Fibroblast of skin of abdomen (primary cell): ENCODE measurements at places on chromosomes 5 and 9.
A peak's percentile ranks its signal among the peaks of the same experiment; 100 is the strongest.

DNA sequence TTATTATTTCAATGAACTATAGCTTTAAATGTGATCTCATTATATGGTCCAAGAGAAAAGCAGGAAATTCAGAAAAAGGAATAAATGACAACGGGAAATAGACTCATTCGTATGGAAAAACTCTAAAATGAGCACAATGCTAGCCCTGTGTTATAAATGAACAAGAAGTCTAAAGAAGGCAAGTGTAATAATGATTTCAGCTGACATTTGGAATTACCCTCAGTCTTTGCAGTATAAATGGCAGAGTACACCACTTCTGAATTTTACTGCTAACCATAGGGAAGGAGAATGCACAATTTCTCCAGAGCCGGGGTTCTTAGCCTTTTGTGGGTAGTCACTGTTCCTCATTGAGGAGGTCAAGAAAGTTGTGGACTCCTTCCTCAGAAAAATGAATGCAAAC, 93.1 kb downstream of the ANKRD55 start:
- DNase-seq, result no peak

GRCh38 chr5:378301-378891, 56.9 kb downstream of the AHRR start:
- DNase-seq, result peak; percentile 68

GRCh38 chr9:121738968-121739367, 87.5 kb downstream of the DAB2IP start:
- DNase-seq, result peak; percentile 33

DNA sequence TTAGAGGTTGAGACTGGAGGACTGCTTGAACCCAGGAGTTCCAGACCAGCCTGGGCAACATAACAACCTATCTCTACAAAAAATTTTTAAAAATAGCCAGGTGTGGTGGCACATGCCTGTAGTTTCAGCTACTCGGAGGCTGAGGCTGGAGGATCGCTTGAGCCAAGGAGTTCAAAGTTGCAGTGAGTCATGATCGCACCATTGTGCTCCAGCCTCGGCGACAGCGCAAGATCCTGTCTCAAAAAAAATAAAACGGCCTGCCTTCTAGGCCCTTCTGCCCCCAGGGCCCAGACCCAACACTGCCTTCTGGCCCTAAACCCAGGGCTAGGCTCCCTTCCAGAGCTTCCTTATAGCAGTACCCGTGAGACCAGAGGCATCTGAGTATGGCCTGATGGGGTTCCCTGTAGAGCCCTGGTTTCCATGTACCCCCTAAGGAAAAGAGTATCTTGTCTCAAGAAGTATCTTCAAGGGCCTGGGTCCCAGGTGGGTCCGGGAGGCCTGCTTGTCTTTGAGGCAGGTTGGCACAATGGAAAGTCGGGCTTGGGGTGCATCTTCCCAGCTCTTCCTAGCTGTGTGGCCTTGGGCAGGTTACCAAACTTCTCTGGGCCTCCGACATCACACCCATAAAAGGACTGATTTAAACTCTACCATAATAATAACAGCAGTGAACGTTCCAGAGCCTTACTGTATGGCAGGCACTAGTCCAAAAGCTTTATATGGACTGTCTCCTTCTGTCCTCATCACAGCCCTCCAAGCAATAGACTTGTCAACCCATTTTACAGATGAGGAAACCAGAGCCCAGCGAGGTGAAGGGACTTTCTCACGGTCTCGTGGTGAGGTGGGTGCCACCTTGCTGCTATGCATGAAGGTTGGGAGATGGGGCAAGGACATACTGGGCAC, 9.6 kb downstream of the LRRC8A start:
- DNase-seq, result no peak

DNA sequence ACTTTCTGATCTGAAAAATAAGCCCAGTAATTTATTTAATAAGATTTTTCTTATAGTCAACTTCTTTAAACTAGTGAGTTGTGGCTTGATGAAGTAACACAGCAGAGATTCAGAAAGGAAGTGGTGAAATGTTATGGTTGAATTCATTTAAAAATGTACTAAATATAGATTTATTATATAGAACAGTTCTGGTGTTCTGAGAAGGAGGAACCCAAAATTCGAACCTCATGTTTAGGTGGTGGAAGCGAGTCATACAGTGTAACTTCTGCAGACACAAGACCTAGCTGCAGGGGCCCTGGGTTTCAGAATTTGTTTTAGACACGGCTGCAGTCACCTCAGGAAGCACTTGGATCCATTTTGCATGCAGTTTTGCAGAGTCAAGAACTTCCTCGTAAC, 188.2 kb downstream of the TRIO start:
- peak; percentile 39 for DNase-seq

DNA sequence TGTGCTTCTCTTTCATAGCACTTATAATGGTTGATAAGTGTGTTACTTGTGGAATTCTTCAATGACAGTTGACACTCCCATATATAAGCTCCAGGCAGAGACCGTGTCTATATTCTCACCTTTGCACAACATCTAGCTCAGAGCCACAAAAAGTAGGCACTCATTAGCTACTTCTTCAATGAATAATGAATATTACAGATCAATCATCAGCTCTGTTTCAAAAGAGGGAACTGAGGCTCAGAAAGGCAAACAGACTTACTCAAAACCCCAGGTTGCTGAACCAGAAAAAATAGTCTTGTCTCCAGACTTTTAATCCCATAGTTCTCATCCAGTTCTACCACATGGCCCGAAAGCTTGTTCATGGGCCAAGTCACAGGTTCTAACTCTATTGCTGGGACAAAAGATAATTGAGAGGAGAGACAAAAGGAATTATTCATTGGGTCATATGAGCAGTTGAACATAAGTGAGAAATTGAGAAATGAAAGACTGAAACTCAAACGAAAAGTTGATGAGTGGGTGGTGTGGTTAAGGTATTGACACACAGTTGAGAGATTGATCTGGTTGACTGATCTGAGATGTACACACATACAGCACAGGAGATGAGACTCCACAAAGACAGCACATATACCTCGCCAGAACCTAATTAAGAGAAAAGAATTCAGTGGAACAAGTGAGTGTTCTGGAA, 381.6 kb downstream of the EFNA5 start:
- DNase-seq, result no peak

GRCh38 chr5:150406103-150406722, 6.5 kb downstream of the CD74 start:
- no peak for DNase-seq

- DNase-seq, result no peak
Measured at GRCh38 chr5:72256536-72256935, 63.5 kb downstream of the MRPS27 start.

DNA sequence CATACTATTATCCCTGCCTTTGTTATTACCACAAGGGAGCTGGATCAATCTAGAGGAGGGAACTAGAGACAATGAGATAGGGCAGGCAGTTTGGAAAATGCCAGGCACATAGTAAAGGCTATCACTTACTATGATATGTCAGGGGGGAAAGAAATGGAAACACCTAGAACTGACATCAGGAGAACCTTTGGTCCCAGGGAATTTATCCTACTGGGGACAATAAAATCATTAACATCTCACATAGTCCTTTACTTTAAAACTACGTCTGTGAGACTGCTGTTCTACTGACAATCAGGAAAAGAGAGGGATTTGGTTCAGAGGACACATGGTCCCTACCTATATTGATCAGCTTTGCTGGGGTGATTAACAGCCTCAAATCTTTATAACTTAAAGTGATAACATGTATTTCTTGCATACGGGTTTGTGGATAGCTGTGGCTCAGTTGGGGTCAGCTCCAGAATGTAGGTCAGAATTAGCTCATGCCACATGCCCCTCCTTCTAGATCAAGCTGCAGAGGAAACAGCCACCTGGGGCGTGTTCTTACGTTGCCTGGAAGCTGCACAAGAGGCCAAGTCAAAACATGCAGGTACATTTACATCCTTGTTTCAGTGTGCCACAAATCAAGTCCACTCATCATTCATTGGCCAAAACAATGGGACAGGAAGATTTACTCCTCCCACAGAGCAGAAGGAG, 43.9 kb upstream of the ALDOB start:
- no peak for DNase-seq

DNA sequence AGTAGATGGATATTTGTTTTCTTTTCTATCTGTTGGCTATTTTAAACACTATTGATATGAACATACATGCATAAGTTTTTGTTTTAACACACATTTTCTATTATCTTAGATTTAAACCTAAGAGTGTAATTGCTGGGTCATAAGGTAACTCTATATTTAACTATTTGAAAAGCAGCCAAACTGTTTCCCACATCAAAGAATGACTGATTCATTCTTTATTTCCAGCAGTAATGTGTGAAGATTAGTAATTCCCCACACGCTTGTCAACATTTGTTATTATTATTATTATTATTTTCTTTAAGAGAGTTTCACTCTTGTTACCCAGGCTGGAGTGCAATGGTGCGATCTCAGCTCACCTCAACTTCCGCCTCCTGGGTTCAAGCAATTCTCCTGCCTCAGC, 1495.8 kb downstream of the EFNA5 start:
- no peak for DNase-seq

GRCh38 chr9:90842996-90843395, 41.4 kb downstream of the SYK start:
- DNase-seq, result no peak

- no peak for DNase-seq
Measured at GRCh38 chr5:147965715-147966114, 59.4 kb upstream of the C5orf46 start.

DNA sequence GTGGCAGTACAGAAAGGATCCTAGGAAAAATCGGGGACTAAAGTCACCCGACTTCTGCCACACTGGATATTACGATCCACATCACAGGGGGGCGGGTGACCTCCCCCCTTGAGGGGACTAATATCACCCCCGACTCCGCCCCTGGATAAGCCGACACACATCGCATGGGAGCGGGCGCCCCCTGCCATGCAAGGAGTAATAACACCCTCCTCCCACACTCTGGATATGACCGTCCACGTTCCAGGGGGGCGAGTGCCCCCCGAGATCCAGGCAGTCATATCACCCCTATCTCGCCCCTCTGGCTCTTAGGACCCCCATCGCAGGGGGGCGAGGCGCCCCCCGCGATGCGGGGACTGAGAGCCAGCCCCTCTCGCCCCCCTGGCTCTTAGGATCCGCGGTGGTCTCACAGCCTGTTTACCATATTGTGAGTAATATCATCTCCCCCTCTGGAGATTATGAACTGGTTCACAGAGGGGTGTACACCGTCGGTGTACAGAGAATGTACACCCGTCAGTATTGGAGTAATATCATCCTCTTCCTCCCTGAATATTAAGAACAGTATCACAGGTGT, 423.0 kb downstream of the DIRAS2 start:
- peak; percentile 1 for DNase-seq

- no peak for DNase-seq
Measured at GRCh38 chr5:58672521-58672920, 89.6 kb downstream of the RAB3C start.

DNA sequence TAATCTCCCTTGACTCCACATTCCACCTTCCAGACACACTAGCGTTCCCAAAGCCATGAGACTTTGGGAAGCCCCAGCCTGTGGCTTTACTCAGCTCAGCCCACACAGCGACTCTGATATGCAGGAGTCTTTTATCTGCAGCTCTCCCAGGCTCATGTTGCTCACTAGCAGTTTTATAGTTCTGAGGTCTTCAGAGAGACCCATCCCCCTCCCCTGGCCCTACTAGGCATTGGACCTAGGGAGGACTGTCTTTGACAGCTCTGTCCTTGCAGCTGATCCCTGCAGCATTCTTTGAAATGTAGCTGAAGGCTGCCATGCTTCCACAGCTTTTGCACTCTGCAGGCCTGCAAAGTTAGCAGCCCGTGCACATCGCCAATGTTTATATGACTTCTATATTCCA, 19.9 kb upstream of the CYLC2 start:
- no peak for DNase-seq

GRCh38 chr9:135330307-135330631, 149.3 kb upstream of the PPP1R26 start:
- no peak for DNase-seq

- DNase-seq, result peak; percentile 52
Measured at GRCh38 chr9:22147813-22148527, 138.9 kb upstream of the CDKN2B start.

DNA sequence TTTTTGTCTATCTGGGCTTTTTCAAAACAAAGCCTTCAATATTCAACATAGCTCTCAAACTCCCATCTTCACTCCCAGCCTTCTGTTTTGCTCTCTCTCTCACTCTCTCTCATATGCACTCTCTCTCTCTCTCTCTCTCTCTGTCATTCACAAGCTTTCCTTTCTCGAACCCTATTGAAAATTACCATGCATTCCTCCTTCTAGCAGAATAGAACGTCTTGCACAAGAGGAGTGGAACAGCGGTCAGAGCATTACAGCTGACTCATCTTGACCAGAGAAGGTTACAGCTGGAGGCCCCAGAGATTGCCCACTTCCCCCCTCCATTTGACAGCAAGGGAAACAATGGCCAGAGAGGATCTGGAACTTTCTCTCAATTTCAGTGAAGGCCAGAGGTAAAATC, 51.0 kb upstream of the LIFR start:
- peak; percentile 77 for DNase-seq

DNA sequence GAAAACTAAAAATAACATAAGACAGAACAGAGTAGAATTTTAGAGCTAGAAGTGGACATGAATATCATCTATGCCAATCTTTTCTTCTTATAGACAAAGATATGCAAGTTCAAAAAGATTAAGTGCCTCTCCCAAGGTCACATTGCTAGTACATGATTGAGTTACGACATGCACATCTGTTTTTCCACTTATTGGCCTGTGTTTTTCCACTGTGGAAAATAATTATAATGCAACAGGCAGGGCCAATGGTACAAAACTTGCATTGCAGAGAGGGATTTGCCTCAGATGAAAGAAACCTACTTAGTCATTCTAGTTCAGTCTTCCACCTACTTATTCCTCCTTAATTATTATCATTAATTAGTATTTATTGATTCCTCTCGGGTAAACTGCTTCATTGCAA, 407.8 kb upstream of the SGCD start:
- DNase-seq, result peak; percentile 44

DNA sequence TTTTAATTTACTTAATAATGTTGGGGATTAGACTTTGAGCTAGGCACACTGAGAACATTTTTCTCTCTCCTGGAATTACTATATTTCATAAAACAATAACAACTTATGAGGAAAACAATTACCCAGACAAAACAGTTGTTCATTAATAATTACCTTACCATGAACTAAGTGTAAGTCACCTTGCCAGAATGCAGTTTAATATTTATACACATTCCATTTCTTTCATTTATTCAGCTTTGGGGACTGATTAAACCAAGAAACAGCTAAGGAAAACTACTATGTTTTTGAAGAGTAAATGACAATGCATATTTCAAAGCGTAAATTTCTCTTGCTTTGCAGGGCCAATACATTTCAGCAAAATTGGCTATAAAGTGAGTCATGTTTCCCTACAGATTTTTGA, 616.2 kb downstream of the PRELID2 start:
- no peak for DNase-seq

GRCh38 chr5:107539726-107540330, 130.9 kb downstream of the EFNA5 start:
- no peak for DNase-seq

DNA sequence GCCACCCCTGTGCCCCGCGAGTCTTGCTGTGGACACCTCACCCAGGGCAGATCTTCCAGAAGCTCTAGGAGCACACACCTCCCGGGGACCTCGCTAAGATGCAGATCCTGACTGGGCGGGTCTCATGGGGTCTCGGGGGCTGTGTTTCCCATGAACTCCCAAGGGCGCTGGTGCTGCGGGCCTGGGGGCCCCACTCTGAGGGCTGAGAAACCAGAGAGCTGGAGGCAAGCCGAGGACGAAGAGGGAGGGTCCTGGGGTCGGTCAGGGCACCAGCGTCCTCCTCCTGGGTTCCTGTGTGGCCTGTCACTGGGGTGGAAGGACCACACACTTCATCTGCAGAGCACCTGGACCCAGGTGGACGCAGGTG, 30.2 kb downstream of the SLC6A3 start:
- DNase-seq, result no peak
